Midbrain (tissue), 1 donor: ENCODE measurements at places on chromosomes 6 and 20.

DNA sequence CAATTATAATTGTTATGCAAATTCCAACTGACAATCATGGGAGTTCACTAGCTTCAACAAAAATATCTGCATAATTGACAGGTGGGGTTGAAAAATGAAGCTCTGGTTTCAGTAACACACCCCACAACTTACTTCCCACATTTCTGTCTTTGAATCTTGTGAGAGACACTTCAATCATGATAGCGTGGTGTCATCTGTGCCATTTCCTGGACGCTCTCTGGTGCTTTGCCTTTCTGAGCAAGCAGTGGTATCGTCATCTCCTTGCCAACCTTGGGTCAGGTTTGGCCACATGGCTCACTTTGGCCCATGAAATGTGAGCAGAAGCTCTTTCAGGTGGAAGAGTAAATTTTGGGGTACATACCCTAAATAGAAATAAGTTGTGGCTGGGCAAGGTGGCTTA, 10.2 kb downstream of the BMP7 start:
- DNase-seq = no peak

GRCh38 chr6:33108307-33108706, 32.5 kb downstream of the HLA-DPB1 start:
- no peak for DNase-seq

GRCh38 chr6:14858808-14859207, 387.1 kb upstream of the JARID2 start:
- DNase-seq = no peak

GRCh38 chr20:23654717-23655116, 17.0 kb upstream of the CST3 start:
- no peak for DNase-seq

DNA sequence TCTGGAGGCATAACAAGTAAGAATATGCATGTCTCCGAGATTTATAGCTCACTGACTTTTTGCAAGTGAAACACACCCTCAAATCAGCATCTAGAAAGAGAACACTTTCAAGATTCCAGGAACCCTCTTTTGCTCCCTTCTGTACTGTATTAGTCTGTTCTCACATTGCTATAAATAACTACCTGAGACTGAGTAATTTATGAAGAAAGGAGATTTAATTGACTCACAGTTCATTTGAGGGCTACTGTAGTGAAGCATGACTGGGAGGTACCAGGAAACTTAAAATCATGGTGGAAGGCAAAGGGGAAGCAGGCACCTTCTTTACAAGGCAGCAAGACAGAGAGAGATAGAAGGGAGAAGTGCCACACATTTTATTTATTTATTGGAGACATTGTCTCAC, 269.9 kb downstream of the UTRN start:
- no peak for DNase-seq

GRCh38 chr20:6057691-6058090, 3.8 kb upstream of the LRRN4 start:
- no peak for DNase-seq

DNA sequence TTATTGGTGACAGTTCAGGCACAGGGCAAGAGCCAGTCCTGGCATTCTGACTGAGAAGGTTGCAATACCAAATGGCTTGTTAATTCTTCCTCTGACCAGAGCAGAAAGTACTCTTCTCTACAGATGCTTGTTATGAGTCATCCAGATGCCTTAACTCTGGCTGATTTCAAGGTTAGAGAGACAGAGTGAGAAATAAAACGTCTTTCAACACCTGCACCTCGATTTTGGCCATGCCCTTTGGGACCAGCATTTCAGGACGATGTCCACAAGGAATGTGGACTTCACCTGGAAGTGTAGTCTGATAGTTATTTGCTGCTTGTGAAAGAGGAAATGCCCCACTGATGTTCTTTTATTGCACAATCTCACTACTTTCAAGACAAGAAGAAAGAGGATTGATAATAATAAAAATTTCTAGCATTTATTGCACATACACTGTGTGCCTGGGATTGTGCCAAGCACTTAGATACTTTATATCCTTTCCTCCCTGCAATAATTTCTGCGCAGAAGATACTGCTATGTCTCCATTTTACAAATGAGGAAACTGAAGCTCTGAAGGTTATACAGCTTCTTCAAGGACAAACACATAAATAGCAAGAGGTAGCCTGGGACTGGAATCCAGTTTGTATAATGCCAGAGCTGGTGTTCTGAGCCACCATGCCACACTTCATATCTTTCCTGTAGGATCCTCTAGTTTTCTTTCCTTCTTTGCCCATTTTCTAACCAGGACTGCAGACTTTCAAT, 33.5 kb upstream of the MCM3 start:
- DNase-seq = no peak
